ENCODE measurements at places on chromosomes 3 and 15. TPM values are rescaled to one million over a fixed set of nuclear protein-coding genes. Genes with fewer than 3 reads are reported as not detected.

- H3K4me1 ChIP-seq = no peaks in the 10 kb centered on the region
- H3K27me3 ChIP-seq = no peaks in the 10 kb centered on the region
- no peak overlapping the region for H3K27ac ChIP-seq
- H3K4me3 ChIP-seq = no peak overlapping the region
- peaks cover 94% of the 10 kb centered on the region for H3K36me3 ChIP-seq
Measured at GRCh38 chr15:42421376-42421775, 62.1 kb downstream of the CAPN3 start.

DNA sequence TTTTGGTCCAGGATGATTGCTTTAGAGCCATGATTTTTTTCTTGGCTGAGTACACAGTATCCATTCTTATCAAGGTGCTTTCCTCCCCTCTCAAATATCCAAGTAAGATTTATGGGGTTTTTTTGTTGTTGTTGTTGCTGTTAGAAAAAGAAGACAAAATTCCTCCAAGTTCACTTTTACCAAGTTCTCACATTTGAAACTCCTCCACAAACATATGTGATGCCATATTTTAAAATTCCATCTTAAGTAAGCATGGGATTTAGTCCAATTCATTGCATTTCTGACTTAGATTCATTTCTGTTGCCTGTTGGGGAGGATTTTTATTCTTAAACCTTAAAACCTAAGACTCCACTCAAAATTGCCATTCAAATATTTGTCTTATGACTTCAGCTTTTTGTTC, 128.6 kb upstream of the SPATA12 start:
- H3K36me3 ChIP-seq = no peaks in the 10 kb centered on the region
- H3K4me1 ChIP-seq = peaks cover 8% of the 10 kb centered on the region

GRCh38 chr3:75610773-75611172, 53.4 kb upstream of the FRG2C start:
- no peaks in the 10 kb centered on the region for H3K36me3 ChIP-seq
- no peak overlapping the region for H3K4me3 ChIP-seq
- DNase-seq = no peak
- H3K27me3 ChIP-seq = peaks cover 35% of the 10 kb centered on the region
- no peak overlapping the region for H3K27ac ChIP-seq
- no peaks in the 10 kb centered on the region for H3K4me1 ChIP-seq

- DNase-seq = peak; percentile 66
- no peaks in the 10 kb centered on the region for H3K27me3 ChIP-seq
- H3K4me1 ChIP-seq = no peaks in the 10 kb centered on the region
- H3K27ac ChIP-seq = no peak overlapping the region
Measured at GRCh38 chr3:126119008-126119675, 35.2 kb upstream of the SLC41A3 start.

DNA sequence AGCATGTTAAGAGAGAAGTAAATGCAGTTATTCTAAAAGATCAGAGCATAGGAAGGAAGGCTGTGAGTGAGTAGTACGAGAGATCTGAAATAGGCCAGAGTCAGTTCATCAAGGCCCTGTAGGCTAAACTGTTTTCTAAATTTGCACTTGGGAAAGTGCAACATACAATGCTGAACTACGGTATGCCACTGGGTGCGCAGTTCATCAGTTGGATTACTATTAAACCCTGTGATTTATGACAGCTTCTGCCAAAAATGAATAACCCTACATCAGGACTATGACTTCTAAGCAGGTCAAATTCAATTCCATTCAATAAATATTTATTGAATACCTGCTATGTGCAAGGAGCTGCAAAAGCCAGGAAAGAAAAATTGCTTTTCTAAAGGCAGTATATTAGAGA, 10.8 kb downstream of the CBLB start:
- no peak for DNase-seq
- H3K4me1 ChIP-seq = peaks cover 45% of the 10 kb centered on the region
- no peak overlapping the region for H3K4me3 ChIP-seq

DNA sequence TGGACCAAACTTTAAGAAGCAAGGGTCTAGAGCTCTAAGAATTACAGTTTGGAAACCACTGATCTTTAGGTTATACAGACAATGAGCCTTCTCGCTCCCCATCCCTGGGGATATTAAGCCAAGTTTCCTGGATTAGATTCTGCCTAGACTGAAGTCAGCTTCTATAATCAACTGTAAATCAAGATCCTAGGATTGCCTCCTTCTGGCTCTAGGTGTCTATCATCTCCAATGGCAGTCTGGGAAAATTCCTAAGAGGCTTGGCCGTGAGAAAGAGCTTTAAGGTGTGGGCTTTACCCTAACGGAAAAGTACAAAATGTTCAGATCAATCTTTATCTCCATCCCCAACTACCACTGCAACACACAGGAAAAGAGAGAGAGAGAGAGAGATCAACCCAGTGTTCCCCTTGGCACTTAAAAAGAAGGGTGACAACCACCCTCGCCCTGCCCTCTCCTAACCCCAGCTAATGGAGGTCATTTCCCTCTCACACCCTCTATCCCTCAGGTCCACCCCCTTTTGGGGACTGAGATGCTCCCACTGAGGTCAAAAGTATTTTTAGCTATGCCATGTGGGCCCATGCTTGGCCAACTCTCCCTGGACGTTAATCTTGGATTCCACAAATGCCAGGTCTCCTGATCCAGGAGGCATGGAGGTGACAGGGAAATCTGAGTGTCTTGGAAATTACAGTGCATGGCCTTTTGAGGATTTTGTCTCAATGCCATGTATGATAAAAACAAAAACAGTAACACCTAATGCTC, 202.8 kb upstream of the BCL6 start:
- no peaks in the 10 kb centered on the region for H3K4me1 ChIP-seq
- H3K36me3 ChIP-seq = no peaks in the 10 kb centered on the region
- H3K4me3 ChIP-seq = no peak overlapping the region
- H3K27ac ChIP-seq = no peak overlapping the region
- H3K27me3 ChIP-seq = no peaks in the 10 kb centered on the region
- DNase-seq = no peak

DNA sequence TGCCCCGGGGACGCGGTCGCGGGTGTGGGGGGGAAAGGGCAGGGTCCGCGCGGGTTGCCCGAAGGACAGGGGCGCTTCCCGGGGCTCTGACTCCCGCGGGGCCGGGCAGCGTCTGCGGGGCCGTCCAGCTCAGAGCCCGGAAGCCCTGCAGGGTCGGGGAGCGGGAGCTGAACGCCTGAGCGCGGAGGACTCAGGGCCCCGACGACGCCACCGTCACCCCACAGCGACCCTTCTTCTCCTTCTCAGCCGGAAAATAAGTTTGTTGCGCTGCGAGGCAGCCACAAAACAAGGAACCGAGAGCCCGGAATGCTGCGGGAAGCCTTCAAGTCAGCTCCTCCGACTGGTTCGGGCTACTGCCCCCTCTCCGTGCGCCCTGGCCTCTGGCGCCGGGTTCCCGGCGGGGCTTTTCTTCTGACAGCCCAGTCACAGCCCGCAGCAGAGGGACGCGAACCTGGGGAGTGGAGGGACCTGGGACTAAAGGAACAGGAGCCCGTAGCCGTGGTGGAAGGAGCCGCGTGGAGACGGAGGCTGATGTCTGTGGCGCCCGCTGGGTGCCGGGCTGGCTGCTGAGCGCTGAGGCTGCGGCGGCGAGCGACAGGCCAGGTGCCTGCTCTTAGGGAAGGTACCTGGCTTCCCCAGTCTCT, 484 bp downstream of the CNTN4 start:
- H3K4me1 ChIP-seq = peaks cover 14% of the 10 kb centered on the region
- H3K4me3 ChIP-seq = peak overlapping the region; percentile 58
- peak overlapping the region; percentile 56 for H3K27ac ChIP-seq
- H3K27me3 ChIP-seq = peaks cover 16% of the 10 kb centered on the region
- H3K36me3 ChIP-seq = no peaks in the 10 kb centered on the region

- no peaks in the 10 kb centered on the region for H3K4me1 ChIP-seq
- no peak for DNase-seq
- no peak overlapping the region for H3K4me3 ChIP-seq
- H3K27ac ChIP-seq = no peak overlapping the region
- H3K27me3 ChIP-seq = no peaks in the 10 kb centered on the region
- no peaks in the 10 kb centered on the region for H3K36me3 ChIP-seq
Measured at GRCh38 chr15:37995461-37996347, 61.3 kb downstream of the TMCO5A start.

GRCh38 chr3:30581982-30582381, 24.4 kb upstream of the TGFBR2 start:
- peaks cover 5% of the 10 kb centered on the region for H3K4me1 ChIP-seq
- DNase-seq = no peak
- no peak overlapping the region for H3K27ac ChIP-seq
- no peaks in the 10 kb centered on the region for H3K36me3 ChIP-seq
- no peaks in the 10 kb centered on the region for H3K27me3 ChIP-seq

GRCh38 chr3:123148772-123149171, 53.0 kb upstream of the SEC22A start:
- H3K36me3 ChIP-seq = peaks cover 93% of the 10 kb centered on the region
- H3K27ac ChIP-seq = no peak overlapping the region
- H3K4me3 ChIP-seq = no peak overlapping the region
- H3K27me3 ChIP-seq = no peaks in the 10 kb centered on the region

DNA sequence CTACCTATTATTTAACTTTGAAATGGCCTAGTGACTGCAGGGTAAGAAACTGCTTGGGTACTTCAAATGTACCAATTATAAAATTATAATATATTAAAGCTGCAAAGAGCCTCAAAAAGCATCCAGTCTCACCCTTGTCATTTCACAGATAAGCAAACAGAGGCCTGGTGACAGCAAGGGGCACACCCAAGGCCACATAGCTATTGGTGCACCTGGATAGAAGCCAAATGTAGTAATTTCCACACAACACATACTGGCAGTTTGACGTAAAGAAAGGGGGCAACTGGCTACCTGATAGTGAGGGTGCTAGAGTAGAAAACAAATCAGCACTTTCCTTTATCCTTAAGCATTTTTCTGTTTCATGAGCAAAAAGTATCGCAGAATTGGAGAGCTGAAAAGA, 51.1 kb downstream of the IFT57 start:
- peaks cover 6% of the 10 kb centered on the region for H3K36me3 ChIP-seq
- no peak overlapping the region for H3K27ac ChIP-seq
- no peak overlapping the region for H3K4me3 ChIP-seq
- DNase-seq = no peak
- H3K4me1 ChIP-seq = no peaks in the 10 kb centered on the region

GRCh38 chr3:189099031-189099471, 72.7 kb upstream of the TPRG1 start:
- H3K27me3 ChIP-seq = no peaks in the 10 kb centered on the region

DNA sequence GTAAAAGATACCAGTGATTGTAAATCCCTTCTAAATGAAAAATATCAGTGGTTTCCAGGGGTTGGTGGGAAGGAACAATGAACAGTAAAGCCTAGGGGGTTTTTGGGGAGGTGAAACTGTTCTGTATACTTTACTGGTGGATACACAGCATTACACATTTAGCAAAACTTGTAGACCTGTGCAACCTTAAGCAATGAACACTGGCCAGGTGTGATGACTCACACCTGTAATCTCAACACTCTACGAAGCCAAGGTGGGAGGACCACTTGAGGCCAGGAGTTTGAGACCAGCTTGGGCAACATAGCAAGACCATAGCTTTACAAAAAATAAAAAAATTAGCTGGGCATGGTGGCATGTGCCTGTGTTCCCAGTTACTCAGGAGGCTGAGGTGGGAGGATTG, 1.8 kb downstream of the CCDC13 start:
- no peak overlapping the region for H3K27ac ChIP-seq
- DNase-seq = no peak
- H3K27me3 ChIP-seq = no peaks in the 10 kb centered on the region
- no peaks in the 10 kb centered on the region for H3K36me3 ChIP-seq
- peaks cover 5% of the 10 kb centered on the region for H3K4me1 ChIP-seq

DNA sequence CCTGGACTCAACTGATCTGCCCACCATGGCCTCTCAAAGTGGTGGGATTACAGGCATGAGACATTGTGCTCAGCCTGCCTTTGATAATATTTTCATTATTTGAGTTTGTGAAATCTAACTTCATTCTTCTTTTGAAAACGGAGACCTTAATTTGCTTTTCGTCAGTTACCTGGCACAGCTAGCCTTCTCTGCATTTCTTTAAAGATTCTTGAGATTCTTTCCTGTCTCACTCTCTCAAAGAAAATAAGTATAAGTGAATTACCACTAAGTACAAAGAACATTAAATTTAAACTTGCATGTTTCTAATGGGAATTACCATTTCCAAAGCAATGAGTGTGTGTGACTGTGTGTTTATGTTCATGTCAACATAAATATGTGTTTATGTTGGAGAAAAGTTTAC, 187.9 kb downstream of the NFKBIZ start:
- H3K4me3 ChIP-seq = no peak overlapping the region
- DNase-seq = no peak
- H3K4me1 ChIP-seq = peaks cover 6% of the 10 kb centered on the region
- peak overlapping the region; percentile 20 for H3K27ac ChIP-seq

DNA sequence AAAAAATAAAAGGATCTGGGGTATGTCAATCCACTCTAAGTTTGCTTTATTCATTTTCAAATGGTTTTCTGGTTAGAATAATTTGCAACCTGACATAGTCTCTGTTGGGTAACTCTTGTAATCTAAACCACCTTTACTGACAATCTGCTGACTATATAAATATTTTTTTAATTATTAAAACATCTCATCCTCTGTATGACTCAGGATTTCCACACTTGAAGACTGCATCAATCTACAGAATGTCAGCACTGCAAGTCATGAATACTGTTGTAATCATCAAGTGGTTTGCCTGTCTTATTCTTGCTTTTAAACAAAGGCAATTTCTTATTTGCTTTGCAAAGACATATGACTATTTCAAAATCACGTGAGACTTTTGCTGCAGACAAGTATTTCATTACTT, 42.1 kb downstream of the VGLL3 start:
- no peak for DNase-seq
- H3K4me1 ChIP-seq = peaks cover 2% of the 10 kb centered on the region
- H3K27ac ChIP-seq = no peak overlapping the region
- H3K36me3 ChIP-seq = no peaks in the 10 kb centered on the region
- H3K4me3 ChIP-seq = no peak overlapping the region

DNA sequence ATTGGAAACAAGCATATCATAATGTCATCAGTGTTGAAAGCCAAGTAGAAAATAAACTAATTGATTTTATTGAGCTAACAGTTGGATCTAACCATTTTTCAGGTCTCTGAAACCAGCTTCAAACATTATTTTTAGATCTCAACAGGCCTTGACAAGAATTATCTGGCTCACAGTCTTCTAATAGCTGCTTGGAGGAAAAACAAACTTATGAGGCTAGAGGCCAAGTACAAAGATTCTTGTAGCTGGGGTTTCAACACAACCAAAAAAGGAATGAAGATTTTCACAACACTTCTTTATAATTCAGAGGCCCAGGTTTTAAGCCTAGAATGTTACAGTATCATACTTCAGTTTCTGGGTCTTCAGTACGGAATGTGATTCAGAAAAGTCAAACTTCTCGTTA, 3.7 kb downstream of the SETMAR start:
- H3K27me3 ChIP-seq = no peaks in the 10 kb centered on the region
- no peak for DNase-seq
- H3K36me3 ChIP-seq = no peaks in the 10 kb centered on the region
- H3K4me1 ChIP-seq = peaks cover 76% of the 10 kb centered on the region
- peak overlapping the region; percentile 93 for H3K27ac ChIP-seq

GRCh38 chr3:174002543-174002942, 605.0 kb downstream of the NLGN1 start:
- H3K4me3 ChIP-seq = no peak overlapping the region
- H3K4me1 ChIP-seq = no peaks in the 10 kb centered on the region
- no peaks in the 10 kb centered on the region for H3K36me3 ChIP-seq
- H3K27me3 ChIP-seq = no peaks in the 10 kb centered on the region

Gene SAXO2
- 1.7 TPM for total RNA-seq

Gene IL20RB
- total RNA-seq = 1.3 TPM

Gene EFCAB12
- 0.42 TPM for total RNA-seq

Gene THSD4
- 4.6 TPM for total RNA-seq

Gene SCN5A
- total RNA-seq = 1.0 TPM

Gene SLC25A20
- 22.0 TPM for total RNA-seq

Gene GOLGA6D
- total RNA-seq = not detected

Gene MUC13
- 0.46 TPM for total RNA-seq

Gene MYZAP
- 274 TPM for total RNA-seq

Gene THBS1
- 188 TPM for total RNA-seq

Gene BAHD1
- 11.6 TPM for total RNA-seq

Gene SSUH2
- total RNA-seq = 0.32 TPM

Gene STAB1
- 127 TPM for total RNA-seq

Gene ANKRD63
- not detected for total RNA-seq

Measured in esophagus muscularis mucosa (tissue), 4 donors.